ENCODE measurements at places on chromosomes 11 and 22. TPM values are rescaled to one million over a fixed set of nuclear protein-coding genes. Genes with fewer than 3 reads are reported as not detected.

DNA sequence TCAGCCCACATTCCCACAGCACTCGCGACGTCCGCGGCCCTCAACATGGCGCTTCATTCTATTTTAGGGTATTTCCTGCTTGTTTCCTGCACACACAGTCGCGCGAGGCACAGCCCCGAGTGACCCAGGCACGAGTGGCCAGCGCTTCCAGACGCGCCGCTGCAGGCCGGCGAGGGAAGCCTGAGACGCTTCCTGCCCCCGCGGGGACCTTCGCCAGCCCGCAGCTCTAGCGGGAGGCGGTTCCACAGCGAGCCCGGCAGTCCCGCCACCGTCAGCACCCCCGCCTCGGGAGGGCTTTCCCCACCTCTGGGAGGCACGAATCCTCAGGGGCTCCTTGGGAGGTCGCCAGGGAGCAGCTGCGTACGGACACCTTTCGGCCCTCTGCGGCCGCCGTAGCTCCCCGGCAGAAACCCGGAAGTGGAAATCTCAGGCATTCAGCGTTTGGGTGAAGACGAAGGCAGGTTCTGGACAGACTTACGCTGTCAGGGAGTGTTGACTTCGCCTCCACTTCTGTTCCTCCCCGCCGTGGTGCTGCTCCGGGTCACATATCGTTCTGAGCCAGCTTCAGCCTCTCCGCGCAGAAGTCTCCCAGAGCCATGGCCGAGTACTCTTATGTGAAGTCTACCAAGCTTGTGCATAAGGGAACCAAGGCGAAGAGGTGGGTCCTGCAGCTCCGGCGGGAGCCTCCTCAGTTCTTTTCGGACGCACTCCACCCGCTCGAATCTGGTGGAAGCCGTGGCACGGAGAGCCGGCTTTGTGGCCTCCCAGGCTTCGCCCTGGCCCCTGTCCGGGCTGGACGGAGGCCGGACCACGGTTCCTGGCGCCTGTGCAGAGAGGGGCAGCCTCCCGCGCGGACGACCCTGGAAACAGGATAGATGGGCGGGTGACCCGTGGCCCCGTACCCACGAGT is 2925.9 kb upstream of the OR11H1 start:
- no peak for DNase-seq

DNA sequence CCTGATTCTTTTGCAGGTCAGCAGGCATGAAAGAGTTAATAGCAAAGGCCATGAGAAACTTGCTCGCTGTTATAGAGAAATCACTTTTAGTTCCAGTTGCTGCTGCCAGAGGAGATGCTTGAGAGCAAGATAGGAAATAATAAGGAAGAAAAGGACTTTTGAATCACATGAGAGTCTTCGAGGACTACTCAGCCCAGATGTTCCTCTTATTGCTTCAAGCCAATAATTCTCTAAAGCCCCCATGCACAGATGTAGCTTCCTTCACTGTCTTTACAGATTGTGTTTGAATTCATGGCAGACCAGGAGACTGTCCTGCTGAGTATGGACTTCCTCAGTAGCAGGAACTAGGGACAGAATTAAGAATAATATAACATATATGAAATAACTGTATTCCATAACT is 50.1 kb upstream of the OLFML1 start:
- no peak for DNase-seq

DNA sequence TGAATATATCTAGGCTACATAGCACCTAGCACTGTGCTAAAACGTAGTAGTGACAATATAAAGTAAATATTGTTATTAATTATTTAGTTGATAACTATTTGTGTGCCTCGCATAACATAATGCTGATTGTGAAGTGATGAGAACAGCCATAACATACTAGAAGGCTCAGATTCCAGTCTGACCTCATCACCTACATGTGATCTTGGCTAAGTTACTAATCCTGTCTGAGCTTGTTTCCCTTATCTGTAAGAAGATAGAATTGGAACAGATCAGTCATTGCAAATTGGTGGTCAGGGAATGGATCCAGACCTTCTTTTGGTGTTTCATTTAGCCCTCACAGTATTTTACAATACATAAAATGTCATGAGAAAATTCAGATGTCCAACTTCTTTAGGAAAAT is 103.4 kb upstream of the SEZ6L start:
- no peak for DNase-seq

DNA sequence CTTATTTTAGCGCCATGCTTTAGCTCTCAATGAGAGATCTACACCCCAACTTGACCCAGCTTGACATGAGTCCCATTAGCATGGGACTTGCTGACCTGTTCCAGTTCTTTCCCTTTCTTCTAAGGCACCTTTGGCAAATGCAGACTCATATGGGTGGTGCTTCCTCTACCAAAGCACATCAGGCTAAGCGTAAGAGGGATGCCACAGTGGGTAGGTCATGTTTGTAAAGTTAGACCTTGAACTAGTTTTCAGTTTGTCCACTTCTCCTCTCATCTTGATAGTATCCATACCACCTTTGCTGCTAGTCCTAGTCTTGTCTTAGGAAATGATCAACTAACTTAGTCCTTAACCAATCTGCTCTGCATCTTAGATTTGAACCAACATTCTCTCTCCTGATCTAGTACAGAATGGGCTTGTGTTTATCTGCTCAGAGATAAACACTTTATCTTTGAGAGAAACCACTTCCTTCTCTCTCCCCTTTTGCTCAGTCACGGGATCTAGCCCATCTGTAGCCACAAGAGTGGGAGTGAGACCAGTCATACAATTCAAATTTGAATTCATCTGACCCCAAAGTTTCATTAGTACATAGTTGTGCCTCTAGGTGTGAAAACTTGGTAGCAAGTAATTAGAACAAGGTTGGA is 72.1 kb upstream of the CD44 start:
- DNase-seq, result no peak

DNA sequence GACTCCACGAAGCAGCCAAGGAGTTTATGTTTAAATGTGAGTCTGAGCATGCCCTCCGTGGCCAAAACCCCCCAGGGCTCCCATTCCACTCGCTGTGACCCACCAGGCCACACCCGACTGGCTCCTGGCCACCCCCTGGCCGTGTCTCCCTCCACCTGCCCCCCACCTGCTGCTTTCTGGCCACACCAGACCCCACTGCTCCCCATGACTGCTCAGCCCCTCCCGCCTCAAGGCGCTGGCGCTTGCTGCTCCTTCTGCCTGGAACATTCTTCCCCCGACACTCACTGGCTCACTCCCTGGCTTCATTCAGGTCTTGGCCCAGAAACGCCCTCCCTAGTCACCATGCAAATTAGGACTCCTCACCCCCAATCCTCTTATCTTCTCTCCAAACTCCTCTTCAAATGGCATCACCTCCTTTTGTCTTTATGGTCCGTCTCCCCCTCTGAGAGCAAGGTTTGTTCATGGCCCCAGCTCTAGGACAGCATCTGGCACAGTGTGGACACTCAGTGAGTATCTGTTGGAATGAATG is 72.2 kb downstream of the EFCAB6 start:
- DNase-seq, result no peak

Gene FERMT3
- polyA plus RNA-seq, result 12.6 TPM

Gene NTM
- polyA plus RNA-seq, result 0.04 TPM

Gene BDNF
- polyA plus RNA-seq, result 0.15 TPM

Gene AIFM3
- 4.5 TPM for polyA plus RNA-seq

Gene MTFP1
- 15.7 TPM for polyA plus RNA-seq

Measured in pancreas (tissue), 10 donors.